LoVo (cell line): ENCODE measurements at places on chromosomes 6 and 20.

DNA sequence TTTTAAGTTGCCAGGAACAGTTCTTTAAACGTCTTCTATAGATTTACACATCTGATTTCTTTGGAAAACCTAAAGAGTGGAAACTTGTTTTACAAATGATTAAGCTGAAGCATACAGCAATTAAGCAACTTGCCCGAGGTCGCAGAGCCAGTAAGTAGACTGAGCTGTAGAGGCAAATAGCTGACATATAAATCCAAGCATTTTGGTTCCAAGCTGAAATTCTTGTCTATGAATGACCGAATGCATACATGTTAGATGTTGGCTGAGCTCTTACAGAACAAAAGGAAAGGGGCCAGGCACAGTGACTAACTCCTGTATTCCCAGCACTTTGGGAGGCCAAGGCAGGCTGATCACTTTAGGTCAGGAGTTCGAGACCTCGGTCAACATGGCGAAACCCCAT, 101.8 kb upstream of the SGK1 start:
- DNase-seq = no peak

DNA sequence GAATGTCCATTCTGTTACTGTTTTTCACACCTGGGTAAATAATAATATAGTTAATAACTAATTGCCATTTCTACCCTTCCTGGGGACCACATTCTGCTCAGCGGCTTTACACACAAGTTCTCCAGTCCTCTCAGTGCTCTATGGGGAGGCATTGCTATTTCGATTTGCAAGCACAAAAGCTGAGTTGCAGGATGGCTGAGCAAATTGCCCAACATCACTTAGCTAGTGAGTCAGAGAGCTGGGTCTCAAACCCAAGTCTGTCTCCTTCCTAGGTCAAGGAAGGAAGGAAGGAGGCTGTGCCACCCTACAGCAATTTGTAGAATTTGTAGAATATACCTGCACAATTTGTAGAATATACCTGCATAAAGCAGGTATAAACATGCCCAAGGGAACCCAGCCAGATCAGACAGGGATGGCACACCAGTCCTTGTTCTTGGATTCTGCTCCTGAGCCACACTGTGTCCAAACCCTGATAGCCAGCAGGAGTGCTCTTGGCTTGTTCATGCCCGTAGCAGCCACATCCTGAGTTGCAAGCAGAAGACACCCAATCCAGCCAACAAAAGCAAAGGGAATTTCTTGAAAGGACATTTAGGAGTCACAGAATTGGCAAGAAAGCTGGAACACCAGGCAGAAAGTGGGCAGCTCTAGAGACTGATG, 56.9 kb downstream of the LY86 start:
- no peak for DNase-seq

- DNase-seq = no peak
These were observed 103.6 kb upstream of the SGK1 start for GRCh38 chr6:134421501-134421900.

- DNase-seq = no peak
These were observed 370.1 kb downstream of the FOXA2 start for GRCh38 chr20:22214296-22214695.

DNA sequence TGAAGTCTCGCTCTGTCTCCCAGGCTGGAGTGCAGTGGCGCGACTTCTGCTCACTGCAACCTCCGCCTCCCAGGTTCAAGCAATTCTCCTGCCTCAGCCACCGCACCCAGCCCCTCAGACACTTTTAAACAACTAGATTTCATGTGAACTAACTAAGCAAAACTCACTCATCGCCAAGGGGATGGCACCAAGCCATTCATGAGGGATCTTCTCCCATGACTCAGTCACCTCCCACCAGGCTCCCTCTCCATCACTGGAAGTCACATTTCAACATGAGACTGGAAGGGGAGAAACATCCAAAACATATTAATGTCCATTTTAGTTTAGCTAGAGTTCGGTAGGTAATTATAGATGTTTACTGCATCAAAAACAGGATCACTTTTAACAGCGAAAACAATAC, 95.9 kb upstream of the PRL start:
- no peak for DNase-seq

DNA sequence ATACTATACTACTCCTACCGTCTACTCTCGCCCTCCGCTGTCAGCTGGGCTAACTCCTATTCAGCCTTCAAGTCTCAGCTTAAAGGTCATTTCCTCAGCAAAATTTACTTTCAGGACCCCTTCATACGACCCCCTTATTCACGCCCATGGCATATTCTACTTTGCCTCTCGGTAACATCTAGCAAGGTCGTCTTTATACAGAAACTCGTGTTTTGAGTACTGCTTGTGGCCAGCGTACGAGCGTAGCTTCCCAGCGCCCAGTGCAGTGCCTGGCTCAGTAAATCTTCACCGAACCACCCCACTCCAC, 546 bp downstream of the CRNKL1 start:
- DNase-seq = no peak

- DNase-seq = no peak
These were observed 94.5 kb upstream of the FOXQ1 start for GRCh38 chr6:1217396-1217795.

DNA sequence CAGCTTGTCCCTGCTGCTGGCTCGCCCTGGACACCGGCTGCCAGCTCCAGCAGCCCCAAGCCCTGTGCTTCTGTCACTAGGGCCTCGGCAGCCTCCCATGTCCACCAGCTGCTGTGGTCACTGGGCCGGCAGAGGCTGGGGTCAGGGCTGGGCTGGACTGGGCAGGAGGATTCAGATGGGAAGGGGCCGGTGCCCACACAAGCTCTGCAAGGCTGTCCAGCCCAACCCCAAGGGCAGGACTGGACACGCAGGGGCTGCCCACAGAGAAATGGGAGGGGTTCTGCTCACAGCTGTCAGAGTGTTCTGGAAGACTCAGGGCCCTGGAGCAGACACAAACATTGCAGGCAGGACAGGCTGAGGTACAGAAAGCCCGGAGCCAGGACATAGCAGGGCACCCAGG, 65.6 kb downstream of the ADNP start:
- DNase-seq = no peak

DNA sequence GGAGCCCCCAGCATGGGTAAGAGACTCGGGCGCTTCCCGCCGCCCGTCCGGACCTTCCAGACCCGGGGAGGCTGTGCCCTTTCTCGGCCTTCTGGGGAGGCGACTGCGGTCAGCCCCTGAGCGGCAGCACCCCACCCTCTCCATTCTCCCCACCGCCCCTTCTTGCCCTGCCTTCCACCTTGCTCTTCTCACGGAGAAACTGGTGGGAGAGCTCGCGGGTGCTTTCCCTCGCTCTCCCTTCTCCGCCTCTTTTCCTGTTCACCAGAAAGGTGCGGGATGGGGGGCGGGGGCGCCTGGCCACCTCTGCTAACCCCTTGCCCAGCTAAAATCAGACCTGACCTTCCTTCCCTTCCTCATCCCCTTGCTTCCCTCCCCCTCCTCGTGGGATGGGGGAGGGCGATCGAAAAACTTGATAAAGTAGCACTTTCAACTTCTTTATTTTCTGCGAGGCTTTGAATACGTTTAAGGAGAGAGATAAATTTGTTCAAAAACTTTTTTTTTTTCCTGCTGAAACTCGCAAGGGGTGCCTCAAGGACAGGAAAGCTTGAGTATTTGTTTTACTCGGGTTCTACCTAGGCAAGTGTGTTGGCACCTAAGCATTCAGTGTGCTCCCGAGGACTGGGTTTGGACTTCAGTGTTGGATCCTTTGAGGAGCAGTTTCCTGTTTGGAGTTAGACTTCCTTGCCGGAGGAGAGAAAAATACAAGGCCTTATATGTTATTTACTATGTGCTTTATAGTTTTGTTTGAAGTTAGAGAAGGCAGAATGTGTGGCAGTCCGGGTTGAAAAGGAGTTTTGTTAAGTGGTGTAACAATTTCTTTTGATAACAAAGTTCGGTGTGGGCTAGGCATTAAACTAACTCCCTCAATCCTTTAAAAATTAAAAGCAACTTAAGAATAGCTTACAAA, 897 bp downstream of the CD2AP start:
- no peak for DNase-seq

GRCh38 chr6:75997696-75998095, 74.8 kb downstream of the IMPG1 start:
- no peak for DNase-seq

DNA sequence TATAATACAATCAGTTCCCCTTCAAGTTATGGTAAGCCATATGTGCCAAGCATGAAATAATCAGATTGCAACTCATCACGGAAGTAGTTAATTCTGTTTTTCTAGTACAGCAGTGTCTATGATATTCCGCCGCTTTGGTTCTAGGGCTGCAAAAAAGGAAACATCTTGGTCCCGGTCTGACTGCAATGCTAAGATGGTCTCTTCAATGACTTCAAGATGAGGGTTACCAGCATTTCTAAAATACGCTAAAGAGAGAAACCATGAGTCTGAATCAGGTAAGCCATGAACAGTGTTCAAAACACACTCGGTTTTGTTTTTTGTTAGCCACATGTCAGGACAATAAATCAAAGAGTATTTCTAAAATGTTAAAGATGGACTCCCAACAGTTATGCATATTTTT, 3.2 kb upstream of the ANKRD60 start:
- no peak for DNase-seq

DNA sequence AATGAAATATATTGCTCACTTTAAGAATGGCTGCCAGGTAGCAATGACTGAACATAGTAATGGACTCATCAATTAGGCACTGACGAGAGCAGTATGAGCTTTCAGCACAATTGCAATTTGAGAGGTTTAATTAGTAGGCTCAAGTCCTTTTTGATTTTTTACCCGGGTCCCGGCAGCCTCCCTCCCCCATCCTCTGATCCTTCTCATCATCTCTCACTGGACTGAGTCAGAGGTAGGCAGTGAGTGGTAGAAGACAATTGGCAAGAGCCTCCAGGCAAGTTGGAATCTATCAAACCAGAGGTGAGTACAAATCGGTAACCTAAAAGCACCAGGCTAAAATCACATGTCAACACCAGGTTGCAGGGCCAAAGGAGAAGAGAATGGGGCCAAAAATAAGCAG, 107.9 kb downstream of the DCDC2 start:
- DNase-seq = no peak

DNA sequence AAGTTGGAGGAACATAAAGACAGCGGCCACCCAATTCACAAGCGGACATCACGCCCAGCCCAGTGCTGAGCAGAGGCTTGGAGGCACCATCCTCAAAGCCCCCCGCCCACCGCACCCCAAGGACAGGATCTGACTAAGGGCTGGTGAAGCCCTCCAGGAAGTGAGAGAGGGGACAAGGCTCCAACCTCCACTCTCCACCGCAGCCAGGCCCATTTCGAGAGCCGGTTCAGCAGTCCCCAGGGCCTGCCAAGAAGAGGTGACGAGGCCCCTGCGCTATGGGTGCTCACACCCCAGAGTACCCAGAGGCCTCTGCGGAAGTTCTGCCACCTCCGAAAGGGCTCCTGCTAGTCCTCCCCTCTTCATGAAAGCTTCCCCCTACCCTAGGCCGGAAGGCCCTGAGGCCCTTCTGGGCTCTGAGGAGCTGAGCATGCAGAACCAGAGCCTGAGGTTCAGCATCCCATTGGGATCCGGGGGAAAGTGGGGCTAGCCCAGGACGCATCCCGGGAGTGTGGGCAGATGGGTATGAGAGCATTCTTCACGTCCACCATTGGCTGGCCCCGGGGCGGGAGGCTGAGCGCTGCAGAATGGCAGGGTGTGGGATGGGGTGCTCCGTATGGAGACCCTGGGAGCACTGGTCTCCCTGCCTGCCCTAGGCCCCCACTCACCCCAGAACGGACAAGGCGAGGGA, 2.5 kb downstream of the GRM4 start:
- no peak for DNase-seq

DNA sequence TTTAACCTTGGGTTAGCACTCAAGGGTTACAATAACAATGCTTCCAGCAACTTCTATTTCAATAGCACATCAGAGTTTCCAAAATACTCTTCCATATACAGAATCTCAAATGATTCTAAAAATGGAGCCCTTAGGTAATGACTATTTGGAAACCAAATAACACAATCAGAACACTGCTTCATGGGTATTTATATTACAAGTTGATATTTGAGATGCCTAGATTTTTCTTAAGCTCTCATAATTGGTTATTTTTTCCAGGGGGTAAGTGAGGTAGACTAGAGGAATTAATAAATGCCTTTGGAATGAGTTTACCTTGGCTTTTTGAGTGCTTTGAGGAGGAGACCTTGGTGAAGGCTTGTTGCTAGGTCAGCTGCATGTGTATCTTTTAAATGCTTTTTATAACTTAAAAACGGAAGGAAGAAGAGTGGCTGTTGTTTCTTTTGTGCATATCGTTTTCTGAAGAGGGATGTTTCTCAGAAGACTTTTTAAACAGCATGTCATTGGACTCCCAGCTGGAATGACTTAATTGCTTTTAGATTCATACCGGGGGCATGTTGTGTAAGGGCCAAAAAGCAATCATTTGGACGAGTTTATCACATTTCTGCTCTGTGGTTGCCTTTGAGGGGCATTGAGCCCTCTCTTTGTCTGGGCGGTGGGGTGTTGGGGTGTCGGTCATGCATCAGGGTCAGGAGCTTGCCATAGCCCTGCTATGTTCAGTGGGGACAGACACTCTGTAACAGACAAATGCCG, 186.0 kb downstream of the DTNBP1 start:
- no peak for DNase-seq

DNA sequence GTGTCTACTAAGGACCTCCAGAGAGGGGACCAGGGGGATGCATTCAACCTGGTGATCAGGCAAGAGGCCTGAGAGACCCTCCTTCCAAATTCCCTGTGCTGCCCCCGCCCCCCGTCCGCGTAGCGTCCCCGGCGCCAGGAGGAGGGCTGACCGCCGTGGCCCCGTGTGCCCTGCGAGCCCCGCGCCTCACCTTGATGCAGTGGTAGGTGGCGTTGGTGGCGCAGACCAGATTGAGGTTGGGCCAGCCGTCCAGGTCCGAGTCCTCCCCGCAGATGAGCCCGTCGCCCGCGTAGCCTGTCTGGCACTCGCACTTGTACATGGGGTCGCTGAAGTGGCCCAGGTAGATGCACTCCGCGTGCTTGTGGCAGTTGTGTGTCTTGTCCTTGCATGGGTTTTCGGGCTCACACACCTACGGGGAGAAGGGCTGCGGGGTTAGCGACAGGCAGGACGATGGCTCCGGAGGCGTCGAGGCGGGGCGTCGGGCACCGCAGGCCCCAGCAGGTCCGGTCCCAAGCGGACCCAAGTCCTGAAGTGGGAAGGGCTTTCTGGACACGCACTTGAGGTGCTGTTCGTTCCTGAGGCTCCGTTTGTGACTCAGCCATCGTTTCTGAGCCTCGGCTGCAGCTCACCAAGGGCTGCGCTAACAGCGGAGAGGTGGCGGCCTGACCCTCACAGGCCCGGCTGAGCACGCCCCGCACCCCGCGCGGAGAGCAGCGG, 21.7 kb downstream of the THBS2 start:
- no peak for DNase-seq

- DNase-seq = no peak
These were observed 35.0 kb upstream of the ZBP1 start for GRCh38 chr20:57654998-57655808.
